ENCODE measurements at places on chromosomes 3 and 15. TPM values are rescaled to one million over a fixed set of nuclear protein-coding genes. Genes with fewer than 3 reads are reported as not detected.

GRCh38 chr3:141783632-141784031, 20.4 kb downstream of the GRK7 start:
- DNase-seq = no peak

DNA sequence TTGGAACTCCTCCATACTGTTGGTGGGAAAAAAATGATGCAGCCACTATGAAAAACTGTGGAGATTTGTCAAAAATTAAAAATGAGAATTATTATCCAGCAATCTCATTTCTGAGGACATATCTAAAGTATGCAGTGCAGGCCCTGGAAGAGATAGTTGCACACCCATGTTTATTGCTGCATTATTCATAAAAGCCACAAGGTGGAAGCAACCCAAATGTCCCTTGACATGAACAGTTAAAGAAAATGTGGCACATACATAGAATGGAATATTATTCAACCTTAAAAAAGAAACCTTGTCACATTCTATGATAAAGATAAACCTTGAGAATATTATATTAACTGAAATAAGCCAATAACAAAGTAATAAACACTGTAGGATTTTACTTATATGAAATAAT, 80.9 kb upstream of the ARHGEF26 start:
- no peak for DNase-seq

GRCh38 chr15:35958975-35959374, 413.0 kb upstream of the DPH6 start:
- DNase-seq = no peak

GRCh38 chr3:172100482-172100881, 61.1 kb downstream of the FNDC3B start:
- DNase-seq = no peak

GSK3B gene
- 39.1 TPM for total RNA-seq

DNA sequence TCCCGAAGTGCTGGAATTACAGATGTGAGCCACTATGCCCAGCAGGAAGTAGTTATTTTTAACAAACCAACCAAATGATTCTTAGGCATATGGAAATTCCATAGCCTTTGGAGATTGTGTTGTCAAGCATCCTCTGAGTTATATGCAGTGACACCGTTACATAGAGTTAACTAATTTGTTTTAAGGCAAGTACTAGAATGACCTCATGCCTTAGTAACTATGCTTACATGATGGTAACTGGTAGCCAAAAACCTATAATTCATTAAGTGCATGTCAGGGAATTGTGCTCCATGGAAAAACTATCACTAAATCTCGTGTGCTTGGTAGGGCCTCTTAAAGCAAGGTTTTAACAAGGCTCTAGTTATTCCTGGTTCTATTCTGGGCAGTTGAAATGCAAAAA, 392.8 kb downstream of the TUSC7 start:
- DNase-seq = no peak

CCDC13 gene
- total RNA-seq = not detected

VEPH1 gene
- 0.42 TPM for total RNA-seq

- no peak for DNase-seq
Observed at GRCh38 chr3:61597906-61598305, 36.5 kb downstream of the PTPRG start.

DNA sequence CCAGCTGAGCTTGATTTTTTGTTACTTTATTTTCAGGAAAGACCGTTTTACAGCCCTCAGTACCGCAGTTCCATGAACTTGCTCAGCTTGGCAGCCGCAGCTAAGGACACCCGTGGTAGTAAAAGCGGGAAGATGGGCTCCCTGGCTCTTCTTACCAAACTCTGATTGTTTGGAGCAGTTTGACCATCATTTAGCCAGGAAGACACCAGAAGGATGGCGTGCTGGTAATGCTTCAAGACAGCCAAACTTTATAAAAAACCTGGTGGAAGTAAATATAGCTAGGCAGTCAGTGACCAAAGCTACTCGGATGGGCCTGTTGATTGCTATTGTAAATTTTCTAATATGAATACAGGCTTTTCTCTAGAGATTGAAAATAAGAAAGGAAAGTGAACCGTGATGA, 28.9 kb downstream of the POLR2M start:
- no peak for DNase-seq

- no peak for DNase-seq
Observed at GRCh38 chr3:148450819-148451218, 246.9 kb upstream of the AGTR1 start.

DNA sequence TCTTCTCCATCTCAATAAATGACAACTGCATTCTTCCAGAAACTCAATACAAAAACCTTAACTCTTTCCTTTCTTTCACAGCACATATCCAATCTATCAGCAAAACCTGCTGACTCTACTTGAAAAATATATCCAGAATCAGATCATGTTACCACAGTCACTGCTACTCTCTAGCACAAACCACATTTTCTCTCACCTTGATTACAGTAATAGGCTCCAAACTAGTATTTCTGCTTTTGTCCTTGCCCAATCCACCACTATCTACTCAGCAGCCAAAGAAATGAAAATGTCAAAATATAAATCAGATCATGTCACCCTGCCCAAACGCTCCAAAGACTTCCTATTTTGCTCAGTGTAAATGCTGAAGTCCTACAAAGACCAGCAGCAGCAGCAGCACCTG, 15.2 kb downstream of the TMCC1 start:
- DNase-seq = no peak

REC114 gene
- 1.8 TPM for total RNA-seq

- no peak for DNase-seq
Observed at GRCh38 chr3:118949113-118949760, 85.4 kb downstream of the IGSF11 start.

CHRD gene
- 12.2 TPM for total RNA-seq

DNA sequence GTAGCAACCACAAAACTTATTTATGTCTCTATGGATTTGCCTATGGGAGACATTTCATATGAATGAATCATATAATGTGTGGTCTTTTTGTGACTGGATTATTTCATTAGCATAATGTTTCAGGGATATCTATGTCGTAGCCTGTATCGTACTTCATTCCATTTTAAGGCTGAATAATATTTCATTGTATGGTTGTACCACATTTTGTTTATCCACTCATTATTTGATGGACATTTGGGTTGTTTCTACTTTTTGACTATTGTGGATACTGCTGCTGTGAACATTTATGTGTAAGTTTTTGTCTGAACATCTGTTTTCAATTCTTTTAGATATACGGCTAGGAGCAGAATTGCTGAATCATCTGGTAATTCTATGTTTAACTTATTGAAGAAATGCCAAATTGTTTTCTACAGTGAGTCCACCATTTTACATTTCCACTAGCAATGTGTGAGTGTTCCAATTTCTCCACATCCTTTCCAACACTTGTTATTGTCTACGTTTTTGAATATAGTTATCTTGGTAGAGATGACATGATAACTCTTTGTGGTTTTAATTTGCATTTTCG, 134.4 kb upstream of the DAZL start:
- no peak for DNase-seq

GRCh38 chr3:39631136-39631535, 163.7 kb downstream of the MOBP start:
- DNase-seq = no peak

DNA sequence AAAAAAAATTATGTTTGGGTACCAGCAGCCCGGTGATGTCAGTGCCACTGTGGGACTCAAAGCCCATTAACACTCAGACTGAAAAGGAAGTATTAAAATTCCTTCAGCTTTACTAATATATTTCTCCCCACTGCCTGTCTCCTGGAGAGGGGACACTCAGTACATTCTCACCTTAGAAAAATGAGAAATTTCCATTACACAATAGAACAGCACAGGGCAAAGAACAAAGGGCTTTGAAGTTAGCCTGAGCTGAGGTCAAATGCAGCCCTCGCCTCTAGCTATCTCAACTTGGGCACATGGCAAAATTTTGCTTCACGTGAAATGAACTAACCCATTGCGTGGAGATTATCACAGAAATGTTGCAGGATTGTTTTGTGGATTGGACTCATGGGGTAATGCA, 80.8 kb downstream of the RARB start:
- no peak for DNase-seq

DNA sequence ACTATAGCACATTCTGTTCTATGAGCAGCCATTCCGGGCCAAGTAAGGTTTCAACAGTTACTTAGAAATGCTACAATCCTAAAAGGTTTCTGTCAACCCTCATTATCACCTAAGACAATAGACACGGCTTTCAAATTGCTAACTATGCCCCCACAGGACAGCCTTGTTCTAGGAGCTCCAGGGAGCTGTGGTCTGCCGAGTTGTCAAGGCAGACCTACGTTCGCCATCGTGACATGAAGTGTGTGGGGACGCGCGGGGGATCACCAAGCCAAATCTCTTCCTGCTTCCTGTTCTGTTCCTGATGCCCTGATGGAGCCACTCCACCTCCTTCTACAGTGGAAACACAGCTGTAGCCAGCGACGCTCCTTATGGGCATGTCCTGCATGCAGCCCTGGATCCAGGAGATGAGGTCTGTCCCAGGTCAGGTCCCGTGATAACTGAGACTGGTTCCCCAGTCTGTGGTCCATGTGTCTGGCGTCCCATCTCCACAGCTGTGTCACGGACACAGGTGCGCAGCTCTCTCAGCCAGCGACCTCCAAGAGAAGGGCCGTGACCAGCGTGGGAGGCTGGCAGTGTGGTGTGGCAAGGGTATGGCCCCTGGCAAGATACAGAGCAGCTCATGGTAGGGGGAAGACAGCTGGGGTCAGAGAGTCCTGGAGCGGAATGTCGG, 82.8 kb downstream of the PCSK6 start:
- DNase-seq = no peak

CTXN2 gene
- total RNA-seq = not detected

- DNase-seq = no peak
Observed at GRCh38 chr15:71716990-71717389, 93.4 kb upstream of the NR2E3 start.
